ENCODE measurements at places on chromosomes 12 and 14. TPM values are rescaled to one million over a fixed set of nuclear protein-coding genes. Genes with fewer than 3 reads are reported as not detected.

The C12orf54 gene
- total RNA-seq: not detected

The BRF1 gene
- 32.6 TPM for total RNA-seq

The KRT6C gene
- total RNA-seq: not detected

The CACNA2D4 gene
- 0.43 TPM for total RNA-seq

The PTCSC3 gene
- total RNA-seq: not detected

The ASB2 gene
- total RNA-seq: 0.28 TPM

The CDKN1B gene
- total RNA-seq: 32.5 TPM

The WNT1 gene
- total RNA-seq: not detected

The PKP2 gene
- 0.55 TPM for total RNA-seq

The LRFN5 gene
- 1.3 TPM for total RNA-seq

The FAM186B gene
- 0.28 TPM for total RNA-seq

The TAS2R46 gene
- 1.8 TPM for total RNA-seq

The KRT1 gene
- not detected for total RNA-seq

The A2ML1 gene
- 0.09 TPM for total RNA-seq

The GLI1 gene
- total RNA-seq: 0.18 TPM

The SLC7A8 gene
- 2.3 TPM for total RNA-seq

The KCNH3 gene
- 0.09 TPM for total RNA-seq

The CAPZA3 gene
- total RNA-seq: 0.14 TPM

The DENND5B gene
- total RNA-seq: 6.7 TPM

The GPR132 gene
- 0.55 TPM for total RNA-seq

The CIPC gene
- total RNA-seq: 10.2 TPM

The FAM222A gene
- under 0.01 TPM for total RNA-seq

The CISTR gene
- total RNA-seq: not detected

The RCOR1 gene
- 8.5 TPM for total RNA-seq

The COL2A1 gene
- not detected for total RNA-seq

The CFAP251 gene
- total RNA-seq: 3.3 TPM

The CMKLR1 gene
- 0.14 TPM for total RNA-seq

The C14orf132 gene
- 13.5 TPM for total RNA-seq

The AQP2 gene
- not detected for total RNA-seq

The ASCL1 gene
- not detected for total RNA-seq

The TAS2R50 gene
- 2.4 TPM for total RNA-seq

The AEBP2 gene
- 15.4 TPM for total RNA-seq

The MYF6 gene
- not detected for total RNA-seq

The LHX5 gene
- not detected for total RNA-seq

The ADAMTS20 gene
- under 0.01 TPM for total RNA-seq

Measured in smooth muscle cell of bladder (primary cell).